Activated gamma-delta T cell treated with Interleukin-2 at 50 U/mL for 16 hours (primary cell): ENCODE measurements at places on chromosomes 3 and 15.
A peak's percentile ranks its signal among the peaks of the same experiment; 100 is the strongest.

GRCh38 chr15:71648095-71648494, 162.3 kb upstream of the NR2E3 start:
- no peak for DNase-seq

GRCh38 chr3:127622031-127622430, 7.0 kb upstream of the PODXL2 start:
- no peak for DNase-seq

GRCh38 chr15:52730173-52730572, 51.0 kb upstream of the ATOSA start:
- DNase-seq, result peak; percentile 39

GRCh38 chr3:112627419-112627818, 13.5 kb downstream of the CCDC80 start:
- no peak for DNase-seq

DNA sequence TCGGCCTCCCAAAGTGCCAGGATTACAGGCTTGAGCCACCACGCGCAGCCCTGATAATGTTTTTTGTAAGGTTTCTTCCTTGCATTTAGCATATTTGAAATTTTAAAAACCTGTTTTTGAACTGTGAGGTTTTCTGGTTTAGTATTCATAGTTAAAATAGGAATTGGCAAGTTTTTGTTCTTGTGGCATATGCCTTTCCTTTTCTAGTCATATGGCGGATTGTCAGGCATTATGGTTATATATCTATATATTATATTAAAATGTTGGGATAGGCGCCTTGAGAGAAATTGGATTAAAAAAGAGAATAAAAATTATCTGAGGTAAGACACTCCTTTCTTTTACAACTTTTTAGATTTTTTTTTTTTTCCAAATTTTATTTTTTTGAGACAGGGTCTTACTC, 28.4 kb downstream of the FXR1 start:
- no peak for DNase-seq

- no peak for DNase-seq
Observed at GRCh38 chr15:49079340-49080039, 33.2 kb upstream of the SECISBP2L start.

DNA sequence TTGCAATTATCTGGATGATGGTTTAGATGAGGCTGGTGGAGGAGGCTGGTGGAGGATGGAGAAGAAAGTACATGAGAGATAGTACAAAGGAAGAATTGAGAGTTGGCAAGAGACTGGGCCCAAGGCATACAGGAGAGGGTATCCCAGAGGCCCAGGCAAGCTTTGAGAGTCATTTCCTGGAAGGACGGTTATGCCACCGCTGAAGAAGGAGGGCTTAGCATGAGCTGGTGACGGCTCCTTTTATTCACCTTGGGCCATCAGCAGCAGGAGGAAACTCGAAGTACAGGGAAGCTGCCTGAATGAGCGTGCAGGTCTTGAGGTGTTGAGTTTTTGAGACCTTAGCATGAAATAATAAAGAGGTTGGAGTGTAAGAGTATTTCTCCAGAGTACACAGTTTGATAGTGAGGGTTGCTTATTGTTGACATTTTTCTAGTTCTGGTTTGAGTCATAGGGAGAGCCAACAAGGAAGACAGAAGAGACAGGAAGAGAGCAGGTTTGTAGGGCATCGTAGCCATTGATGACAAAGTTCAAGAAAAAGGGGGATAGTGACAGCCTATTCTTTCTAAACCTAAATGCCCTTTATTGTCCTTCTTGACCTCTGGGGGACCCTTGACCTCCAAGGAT, 13.8 kb downstream of the THSD4 start:
- no peak for DNase-seq

DNA sequence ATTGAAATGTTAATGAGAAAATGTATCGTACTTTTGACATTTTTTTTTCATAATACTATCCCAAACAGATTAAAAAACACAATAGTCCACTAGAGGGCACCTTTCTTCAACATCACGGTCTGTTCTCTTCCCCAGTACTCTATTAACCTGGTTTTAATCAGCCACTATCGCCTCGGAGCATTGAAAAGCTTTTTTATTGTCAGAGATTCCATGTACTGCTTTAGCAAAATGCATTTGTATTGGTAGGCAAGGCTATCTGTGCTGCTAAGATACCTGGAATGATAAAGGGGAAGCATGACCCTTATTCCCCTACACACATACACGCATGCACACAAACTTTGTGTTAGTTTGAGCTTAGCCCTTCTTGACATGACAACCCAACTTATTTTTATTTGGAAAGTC, 160.1 kb upstream of the IL12A start:
- DNase-seq, result no peak

- peak; percentile 37 for DNase-seq
Observed at GRCh38 chr3:12706504-12707253, 42.8 kb upstream of the RAF1 start.

DNA sequence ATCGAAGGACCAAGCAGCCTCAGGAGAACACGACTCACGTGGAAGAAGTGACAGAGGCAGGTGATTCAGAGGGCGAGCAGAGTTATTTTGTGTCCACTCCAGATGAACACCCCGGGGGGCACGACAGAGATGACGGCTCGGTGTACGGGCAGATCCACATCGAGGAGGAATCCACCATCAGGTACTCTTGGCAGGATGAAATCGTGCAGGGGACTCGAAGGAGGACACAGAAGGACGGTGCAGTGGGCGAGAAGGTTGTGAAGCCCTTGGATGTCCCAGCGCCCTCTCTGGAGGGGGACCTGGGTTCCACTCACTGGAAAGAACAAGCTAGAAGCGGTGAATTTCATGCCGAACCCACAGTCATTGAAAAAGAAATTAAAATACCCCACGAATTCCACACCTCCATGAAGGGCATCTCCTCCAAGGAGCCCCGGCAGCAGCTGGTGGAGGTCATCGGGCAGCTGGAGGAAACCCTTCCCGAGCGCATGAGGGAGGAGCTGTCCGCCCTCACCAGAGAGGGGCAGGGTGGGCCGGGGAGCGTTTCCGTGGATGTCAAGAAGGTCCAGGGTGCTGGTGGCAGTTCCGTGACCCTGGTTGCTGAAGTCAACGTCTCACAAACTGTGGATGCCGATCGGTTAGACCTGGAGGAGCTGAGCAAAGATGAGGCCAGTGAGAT, 26.0 kb downstream of the SYNM start:
- no peak for DNase-seq

- DNase-seq, result no peak
Observed at GRCh38 chr3:192915304-192915703, 2.4 kb downstream of the MB21D2 start.

DNA sequence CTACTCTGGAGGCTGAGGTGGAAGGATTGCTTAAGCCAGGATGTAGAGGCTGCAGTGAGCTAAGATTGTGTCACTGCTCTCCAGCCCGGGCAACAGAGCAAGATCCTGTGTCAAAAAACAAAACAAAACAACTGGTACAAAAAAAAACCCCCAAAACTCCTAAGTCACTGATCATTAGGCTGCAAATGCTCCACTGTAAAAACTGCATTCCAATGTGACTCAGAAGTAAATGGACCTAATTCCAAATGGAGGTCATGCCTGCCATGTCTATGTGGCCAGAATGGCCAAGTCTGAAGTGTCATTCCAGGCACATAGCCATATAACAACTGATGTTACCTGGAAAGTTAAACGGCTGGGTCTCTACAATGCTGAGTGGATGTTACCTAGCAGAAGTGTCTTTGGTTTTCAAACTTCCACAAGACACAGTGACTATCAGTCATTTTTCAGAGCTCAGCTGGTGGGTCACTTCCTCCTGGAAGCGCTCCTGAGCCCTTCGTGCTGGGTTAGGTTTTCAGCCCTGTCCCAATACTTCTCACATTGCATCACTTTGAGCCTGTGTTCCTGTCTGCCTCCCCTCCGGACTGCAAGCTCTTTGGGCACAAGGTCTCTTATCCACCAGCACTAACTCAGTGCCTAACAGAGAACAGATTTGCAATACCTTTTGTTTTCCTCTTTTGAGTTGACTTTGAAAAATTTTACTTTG, 10.6 kb downstream of the FSTL1 start:
- no peak for DNase-seq

DNA sequence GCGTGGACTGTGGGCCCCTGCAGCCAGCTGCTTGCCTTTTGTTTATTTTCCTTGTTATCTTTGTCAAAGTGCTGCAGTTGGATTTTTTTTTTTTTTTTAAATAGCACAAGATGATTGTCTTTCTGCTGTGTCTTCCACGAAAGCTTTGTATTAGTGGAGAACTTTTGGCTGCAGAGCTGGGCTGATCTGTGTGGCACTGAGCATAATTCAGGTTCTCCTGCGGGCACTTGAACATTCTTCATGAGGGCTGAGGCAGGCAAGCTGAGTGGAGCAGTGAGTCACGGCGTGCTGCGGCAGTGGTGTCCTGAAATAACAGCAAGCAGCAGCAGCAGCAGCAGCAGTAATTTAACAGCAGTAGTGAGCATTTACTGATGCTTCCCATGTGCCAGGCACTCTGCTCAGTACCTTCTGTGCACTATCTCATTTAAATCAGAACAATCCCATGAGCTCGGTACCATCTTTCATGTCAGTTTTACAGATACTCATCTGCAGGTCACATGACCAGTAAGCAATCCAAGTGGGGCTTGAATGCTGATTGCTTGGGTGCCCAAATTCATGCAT, 45.8 kb downstream of the MITF start:
- DNase-seq, result no peak

- no peak for DNase-seq
Observed at GRCh38 chr3:60979461-60980341, 271.6 kb downstream of the FHIT start.

DNA sequence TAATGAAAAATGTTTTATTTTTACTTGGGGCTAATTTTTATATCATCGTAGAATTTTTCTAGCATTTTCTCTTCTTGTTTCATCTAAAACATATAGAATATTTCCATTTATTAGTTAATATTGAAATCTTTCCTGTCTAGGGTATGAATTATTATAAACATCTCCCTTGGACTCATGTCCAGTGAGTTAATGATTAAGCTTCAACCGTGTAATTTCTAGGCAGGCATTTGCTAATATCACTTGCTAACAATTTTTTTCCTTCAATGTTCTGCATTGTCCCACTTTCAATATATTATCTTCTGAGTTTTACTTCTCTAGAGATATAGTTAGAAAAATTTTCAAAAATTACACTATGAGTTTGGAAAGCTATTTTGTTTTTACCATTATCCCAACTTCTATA, 1371.6 kb upstream of the EPHA6 start:
- no peak for DNase-seq

DNA sequence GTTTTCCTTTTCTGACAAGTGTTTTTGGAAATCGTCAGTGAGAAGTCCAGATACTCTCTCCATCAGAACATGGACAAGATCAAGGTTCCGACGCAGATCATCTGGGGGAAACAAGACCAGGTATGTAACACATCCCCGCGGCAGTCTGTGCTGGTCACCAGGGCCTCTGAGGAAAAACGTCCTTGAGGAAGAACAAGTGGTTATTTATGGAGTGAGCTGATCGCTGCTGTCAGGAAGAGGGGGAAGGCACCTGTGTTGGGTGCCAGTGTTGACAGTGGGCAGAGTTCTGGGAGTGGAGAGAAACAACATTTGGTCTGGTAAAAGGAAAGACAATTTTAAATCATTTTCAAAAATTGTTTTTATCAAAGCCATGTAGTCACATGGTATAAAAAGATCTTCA, 20.7 kb upstream of the RPP14 start:
- DNase-seq, result no peak

- DNase-seq, result no peak
Observed at GRCh38 chr3:178512647-178513046, 23.6 kb upstream of the KCNMB2 start.
